ENCODE measurements at places on chromosomes 2 and 18.

- no peak for DNase-seq
Observed at GRCh38 chr2:211175956-211176355, 619.6 kb downstream of the CPS1 start.

GRCh38 chr2:237057893-237058300 lies 27.8 kb upstream of the COPS8 start:
- no peak for DNase-seq

DNA sequence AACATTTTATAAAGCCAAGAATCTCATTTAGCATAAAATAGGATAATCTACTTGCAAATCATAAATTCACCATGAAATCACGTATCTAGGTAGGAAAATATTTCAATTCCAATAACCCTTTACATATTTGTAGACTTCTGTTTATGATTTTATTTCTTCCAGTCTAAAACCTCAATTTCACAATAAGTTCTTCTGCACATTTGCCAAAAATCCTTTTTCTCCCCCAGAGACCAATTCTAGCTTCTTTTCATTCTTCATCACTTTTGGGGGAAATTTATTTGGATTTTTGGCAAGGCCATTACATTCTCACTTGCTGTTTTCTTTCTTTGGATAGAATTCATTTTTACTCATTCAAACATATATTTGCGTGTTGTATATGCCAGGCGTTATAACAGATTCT lies 86.8 kb downstream of the SPRED2 start:
- DNase-seq = no peak

GRCh38 chr18:78699499-78699898 lies 280.1 kb upstream of the SALL3 start:
- DNase-seq = no peak

- no peak for DNase-seq
Observed at GRCh38 chr2:171531836-171532450, 9.7 kb downstream of the CYBRD1 start.

DNA sequence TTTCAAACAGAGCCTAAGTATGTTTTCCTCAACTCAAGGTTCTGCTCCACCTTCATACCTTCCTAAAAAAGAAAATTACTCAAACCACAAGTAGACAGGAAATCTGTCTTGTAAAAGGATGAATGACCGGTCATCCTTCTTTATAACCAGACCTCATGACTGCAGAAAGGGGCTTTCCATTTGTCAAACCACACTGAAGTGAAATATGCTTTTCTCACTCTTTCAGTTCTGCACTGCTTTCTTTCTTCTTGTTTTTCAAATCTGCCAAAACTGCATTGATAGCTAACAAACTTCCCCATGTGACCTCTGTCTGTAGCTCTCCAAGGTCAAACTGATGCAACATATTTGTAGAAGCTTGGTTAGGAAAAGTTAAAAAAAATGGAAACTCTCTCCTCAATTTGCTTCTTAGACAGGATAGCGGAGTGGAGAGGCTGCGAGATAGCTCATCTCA lies 308.9 kb upstream of the CCDC68 start:
- peak; percentile 49 for DNase-seq

DNA sequence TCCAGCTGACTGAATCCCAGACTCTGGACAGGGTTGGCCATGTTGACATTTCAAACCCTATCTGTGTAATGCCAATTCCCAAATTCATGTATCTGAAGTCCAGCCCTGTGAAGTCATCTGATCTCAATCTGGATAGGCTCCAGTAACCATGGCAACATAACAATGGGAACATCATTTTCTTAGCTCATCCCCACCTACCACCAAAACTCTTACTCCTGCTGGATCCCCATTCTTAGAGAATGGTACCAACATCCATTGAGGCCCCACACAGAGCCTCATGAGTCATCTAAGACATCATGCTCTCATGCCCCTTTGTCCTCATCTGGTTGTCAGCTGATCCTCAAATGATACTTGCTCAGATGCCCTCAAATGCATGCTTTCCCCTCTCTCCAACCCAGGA lies 58.9 kb upstream of the TEX51 start:
- no peak for DNase-seq
